ENCODE measurements at places on chromosomes 7 and 10.

- DNase-seq: peak; percentile 66
Measured at GRCh38 chr7:13990319-13990983, 985 bp upstream of the ETV1 start.

GRCh38 chr7:87152112-87152896 is at the start of gene DMTF1:
DMTF1 (plus strand) TSS chr7:87152453; CDS start chr7:87164942, 12,489 bp downstream.
- DNase-seq: peak; percentile 97

DNA sequence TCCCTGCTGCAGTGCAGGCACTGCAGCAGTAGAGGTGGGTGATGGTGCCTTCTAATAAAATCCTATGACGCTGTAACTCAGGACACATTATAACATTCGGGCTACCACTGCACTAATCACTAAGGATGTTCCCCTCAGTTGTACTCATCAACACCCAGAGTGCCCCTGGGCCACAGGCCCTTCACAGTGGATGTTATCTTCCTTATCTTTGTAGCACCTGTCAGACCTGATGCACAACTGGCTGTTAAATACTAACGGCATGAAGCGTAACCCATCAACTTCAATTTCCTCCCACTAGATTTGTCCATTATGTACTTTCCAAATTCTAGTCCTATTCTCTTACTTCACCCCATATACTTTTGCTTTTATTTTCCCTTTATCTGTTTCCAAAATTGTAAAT is 66.3 kb downstream of the PARD3 start:
- DNase-seq: no peak

GRCh38 chr10:110836706-110837105 is 35.0 kb upstream of the PDCD4 start:
- no peak for DNase-seq

- no peak for DNase-seq
Measured at GRCh38 chr7:158324397-158325360, 262.9 kb downstream of the PTPRN2 start.

DNA sequence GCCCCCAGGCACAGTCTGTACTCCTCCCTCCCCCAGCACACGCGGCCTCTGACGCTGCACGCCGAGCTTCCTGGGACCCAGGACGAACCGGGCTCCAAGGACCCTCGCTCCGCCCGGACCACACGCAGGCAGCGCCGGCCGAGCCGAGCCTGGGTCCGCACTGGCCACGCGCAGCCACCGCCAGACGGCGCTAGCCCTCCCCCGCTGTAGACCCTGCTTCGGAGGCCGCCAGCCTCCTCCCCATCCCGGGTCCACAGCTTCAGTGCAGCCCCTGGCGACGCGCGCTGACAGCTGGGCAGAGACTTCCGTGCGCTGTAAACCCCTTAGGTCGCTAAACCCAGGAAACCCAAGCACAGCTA is 936 bp upstream of the TCERG1L start:
- DNase-seq: peak; percentile 38

DNA sequence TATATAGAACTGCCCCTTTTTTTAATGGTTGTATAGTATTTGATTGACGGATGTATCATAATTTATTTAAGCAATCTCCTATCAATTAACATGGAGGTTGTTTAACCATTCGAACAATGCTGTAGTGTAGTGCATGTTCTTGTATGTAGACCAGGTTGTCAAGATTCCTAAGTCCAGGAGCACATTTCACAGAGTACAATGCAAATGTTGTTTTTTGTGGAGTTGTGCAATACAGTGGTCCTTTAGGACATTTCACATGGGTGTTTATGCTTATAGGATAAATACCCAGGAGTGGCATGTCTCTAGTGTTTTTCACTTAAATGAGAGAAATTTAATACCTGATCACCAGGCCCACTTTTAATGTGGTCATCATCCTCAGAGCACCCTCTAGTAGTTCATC is 8.1 kb downstream of the ASB4 start:
- DNase-seq: no peak

- DNase-seq: no peak
Measured at GRCh38 chr7:24764011-24764410, 6.7 kb upstream of the GSDME start.

DNA sequence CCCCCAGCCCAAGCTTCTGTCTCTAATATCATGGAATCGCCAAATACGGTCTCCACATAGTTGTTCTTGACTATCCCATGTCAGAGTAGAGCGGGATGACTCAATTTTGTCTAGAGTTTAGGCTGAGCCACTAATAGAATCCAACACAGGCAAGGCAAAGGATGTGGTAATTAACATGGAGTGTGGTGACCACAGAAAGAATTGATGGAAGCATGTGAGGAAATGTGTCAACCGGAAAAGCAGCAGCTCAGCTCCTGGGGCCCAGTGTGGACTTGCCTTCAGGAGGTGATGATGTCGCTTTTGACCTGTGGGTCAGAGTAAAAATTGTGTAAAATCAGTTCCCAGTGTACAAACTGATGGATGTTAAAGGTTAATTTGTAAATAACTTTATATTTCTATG is 139.3 kb upstream of the KLF6 start:
- peak; percentile 80 for DNase-seq

GRCh38 chr7:8386926-8387550 is 46.4 kb upstream of the NXPH1 start:
- DNase-seq: no peak

GRCh38 chr7:64206903-64207302 is at the start of gene ZNF735:
ZNF735 (plus strand) TSS chr7:64207203; CDS start chr7:64207203, 0 bp downstream.
- no peak for DNase-seq

GRCh38 chr10:88117869-88118632 is 254.6 kb downstream of the PTEN start:
- DNase-seq: peak; percentile 45

DNA sequence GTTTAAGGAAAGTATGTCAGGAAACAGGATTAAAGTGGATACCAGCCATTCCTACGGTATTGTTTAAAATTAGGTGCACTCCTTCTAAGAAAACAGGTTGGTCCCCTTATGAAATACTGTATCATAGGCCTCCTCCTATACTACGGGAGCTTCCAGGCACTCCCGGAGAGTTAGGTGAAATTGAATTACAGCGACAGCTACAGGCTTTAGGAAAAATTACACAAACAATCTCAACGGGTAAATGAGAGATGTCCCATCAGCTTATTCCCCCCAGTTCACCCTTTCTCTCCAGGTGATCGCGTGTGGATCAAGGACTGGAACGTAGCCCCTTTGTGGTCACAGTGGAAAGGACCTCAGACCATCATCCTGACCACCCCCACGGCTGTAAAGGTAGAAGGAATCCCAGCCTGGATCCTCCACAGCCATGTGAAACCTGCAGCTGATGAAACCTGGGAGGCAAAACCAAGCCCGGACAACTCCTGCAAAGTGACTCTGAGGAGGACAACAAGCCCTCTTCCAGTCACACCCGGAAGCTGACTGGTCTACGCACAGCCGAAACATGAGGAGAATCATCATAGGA is 25.1 kb upstream of the GHITM start:
- DNase-seq: peak; percentile 17

- DNase-seq: no peak
Measured at GRCh38 chr10:120553911-120554310, 96.9 kb downstream of the PLPP4 start.

DNA sequence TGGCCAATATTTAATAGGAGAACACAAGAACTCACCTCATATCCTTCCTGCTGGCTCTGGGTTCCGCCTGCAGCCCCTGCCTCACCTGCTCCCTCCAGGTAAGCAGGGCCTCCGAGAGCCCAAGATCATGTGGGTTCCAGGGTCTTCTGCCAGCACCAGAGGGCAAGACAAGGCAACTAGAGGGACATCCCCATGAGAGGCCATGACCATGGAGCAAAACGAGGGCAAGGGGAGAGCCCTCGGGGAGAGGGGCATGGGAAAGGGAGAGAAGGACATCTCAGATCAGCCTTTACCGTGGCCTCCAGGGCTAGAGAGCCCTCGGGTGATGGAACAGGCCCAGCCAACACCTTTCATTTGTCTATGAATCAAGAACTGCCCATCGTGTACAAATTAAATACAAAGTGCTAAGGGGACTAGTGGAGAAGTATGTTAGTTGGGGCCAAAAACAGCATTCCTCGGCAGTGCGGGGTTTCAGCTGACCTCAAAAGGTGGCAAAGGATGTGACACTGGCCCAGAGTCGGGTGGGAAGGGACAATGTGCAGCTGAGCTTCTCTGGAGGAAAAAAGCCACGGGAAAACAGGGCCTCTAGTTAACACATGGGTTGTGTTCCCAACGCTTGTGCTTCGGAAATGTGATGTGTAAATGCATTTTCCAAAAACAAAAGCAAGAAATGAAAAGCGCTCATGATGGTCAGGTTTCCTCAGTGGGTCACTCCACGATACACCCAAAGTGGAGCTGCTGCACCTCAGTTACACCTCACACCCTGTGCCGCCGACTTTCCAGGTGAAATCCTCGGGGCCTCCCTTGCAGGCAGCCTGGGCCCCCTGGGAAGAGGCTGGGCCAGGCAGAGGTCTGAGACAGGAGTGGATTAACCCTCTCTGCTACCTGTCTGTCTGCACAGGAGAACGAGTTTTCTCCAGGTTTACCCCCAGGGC is 2.0 kb downstream of the AOC1 start:
- no peak for DNase-seq

GRCh38 chr10:26335574-26336093 is 102.5 kb upstream of the APBB1IP start:
- no peak for DNase-seq

DNA sequence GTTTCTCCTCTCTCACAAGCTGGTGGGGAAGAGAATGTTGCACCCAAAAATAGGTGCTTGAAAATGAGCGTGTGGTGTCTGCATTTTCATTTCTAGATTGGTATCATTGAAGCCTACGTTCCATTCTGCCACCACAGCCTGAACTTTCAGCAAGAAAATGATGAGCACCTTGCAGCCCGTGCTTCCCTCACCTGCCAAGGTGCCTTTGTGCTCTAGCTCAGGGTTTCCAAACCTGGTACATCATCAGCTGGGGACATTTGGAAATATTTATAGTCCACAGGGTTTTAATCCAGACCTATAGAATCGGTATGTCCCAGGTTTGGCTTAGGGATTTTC is 701.2 kb downstream of the AUTS2 start:
- no peak for DNase-seq

- no peak for DNase-seq
Measured at GRCh38 chr10:119656760-119657159, 5.6 kb downstream of the BAG3 start.

GRCh38 chr7:87592300-87592699 is 8.4 kb downstream of the ABCB1 start:
- DNase-seq: no peak

- DNase-seq: no peak
Measured at GRCh38 chr7:43570688-43571365, 12.1 kb upstream of the STK17A start.

DNA sequence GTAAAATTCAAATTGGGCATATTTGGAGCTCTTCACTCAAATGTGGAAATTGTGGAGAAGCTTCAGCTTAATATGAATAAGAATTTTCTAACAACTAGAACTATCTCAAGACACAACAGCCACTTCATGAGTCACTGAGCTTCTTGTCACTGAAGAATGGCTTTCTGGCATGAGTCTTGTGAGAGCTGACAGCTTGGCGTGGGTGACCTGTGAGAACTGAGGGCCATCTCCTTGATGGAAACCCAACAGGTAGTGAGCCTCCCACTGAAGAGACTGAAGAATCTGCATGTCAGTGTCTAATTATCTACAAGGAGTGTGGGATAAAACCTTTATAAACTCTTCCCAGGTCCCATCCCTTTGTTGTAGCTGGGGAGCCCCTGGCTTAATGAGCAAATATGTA is 66.0 kb downstream of the CLEC2L start:
- no peak for DNase-seq

GRCh38 chr10:14454629-14455028 is 123.9 kb upstream of the FRMD4A start:
- DNase-seq: no peak

DNA sequence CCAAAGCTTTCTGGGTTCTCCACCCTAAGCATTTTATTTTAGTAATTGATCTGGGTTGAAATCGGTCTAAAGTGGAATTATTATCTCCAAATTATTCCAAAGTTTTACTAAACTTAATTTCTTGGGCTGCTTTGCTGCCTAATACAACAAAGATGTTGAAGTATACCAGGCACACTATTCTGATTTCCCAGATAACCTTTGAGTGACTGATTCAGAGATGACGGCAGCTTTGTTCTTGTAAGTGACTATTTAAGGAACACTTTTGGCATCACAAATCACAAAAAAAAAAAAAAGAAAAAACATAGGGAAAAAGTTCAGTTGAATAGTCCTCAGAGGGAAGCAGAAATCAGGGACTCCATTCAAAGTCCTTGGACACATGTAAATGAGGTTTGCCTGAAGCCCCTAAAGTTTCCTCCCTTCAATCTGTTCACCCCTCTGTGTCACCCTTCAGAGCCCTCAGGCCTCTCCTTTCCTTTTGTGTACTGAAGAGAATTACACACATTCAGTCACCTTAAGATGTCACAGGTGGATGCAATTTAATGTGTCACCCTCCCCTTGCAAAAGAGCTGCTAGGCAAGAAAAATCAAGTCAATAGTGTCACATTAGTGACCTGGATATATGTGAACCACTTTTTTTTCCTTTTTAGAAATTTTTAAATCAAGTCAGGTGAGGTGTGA is 81.5 kb downstream of the RTKN2 start:
- DNase-seq: peak; percentile 51

DNA sequence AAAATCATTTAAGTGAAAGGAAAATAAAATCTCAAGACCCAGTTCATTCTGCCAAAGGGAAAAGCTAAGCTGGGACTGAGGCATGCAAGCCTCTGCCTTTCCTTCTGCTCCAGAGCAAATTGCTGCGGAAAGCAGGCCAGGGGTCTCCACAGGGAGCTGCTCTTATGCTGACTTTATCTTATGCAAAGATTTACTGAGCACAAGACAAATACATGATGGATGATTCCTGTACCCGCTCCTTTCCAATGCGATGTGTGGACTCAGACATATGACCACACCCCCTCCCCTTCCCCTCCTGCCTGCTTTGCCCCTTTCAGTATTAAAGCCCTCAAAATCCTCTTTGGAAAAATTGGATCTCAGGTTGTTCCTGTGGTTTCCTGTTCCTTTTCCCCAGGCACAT is 74.2 kb upstream of the INSIG1 start:
- no peak for DNase-seq

- no peak for DNase-seq
Measured at GRCh38 chr7:1823376-1824150, 153.5 kb downstream of the ELFN1 start.

DNA sequence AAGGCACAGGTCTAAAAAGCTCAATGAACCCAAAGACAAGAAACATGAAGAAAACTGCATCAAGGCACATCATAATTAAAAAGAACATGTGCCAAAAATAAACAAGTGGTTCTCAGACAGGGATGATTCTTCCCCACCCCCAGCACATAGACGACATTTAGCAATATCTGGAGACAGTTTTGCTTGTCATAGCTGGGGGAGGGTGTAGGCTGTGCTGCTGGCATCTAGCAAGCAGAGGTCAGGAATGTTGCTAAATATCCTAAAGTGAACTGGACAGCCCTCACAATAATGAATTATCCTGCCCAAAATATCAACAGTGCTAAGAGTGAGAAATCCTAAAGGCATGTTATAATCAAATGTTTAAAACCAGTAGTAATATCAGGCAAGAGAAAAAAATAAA is 122.6 kb downstream of the MICU1 start:
- no peak for DNase-seq

Measured in cardiac muscle cell (in vitro differentiated cells and primary cell).